Sigmoid colon (tissue), 7 donors: ENCODE measurements at places on chromosomes 5 and 9. TPM values are rescaled to one million over a fixed set of nuclear protein-coding genes. Genes with fewer than 3 reads are reported as not detected.

DNA sequence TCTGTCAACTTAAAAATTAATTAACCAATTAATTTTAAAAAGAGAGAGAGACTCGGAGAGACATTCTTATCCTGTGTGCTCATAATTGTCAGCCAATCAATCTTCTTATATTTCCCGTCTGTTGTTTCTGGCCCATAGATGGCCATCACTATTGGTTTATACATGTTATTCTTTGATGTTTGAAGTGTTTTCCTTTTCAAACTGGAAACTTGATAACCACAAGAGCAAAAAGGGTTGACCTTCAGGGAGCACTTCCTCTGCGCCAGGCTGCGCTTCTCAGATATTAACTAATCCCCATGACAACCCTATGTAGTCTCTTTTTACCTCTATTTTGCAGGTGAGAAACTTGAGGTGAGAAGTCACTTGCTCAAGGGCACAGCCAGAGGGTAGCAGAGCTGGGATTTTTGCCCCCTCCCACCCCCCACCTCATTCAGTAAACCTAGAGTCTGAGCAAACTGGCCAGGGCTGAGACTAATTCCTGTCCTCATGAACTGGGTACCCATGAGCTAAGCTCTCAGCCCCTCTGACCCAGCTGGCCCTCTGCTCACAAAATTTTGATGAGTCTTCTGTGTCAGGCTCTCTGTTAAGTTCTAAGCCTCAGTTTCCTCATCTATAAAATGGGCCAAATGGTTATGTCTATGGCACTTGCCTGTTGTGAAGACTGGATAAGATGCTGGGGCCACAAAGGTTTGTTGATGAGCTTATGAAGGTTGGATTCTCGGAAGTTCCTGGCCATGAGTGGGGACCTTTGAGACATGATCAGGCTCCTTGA, 86.0 kb upstream of the SH3PXD2B start:
- peak overlapping the region; percentile 61 for H3K27ac ChIP-seq
- peaks cover 38% of the 10 kb centered on the region for H3K4me1 ChIP-seq
- H3K36me3 ChIP-seq = no peaks in the 10 kb centered on the region
- H3K27me3 ChIP-seq = no peaks in the 10 kb centered on the region
- peak; percentile 37 for DNase-seq

- no peaks in the 10 kb centered on the region for H3K4me1 ChIP-seq
- H3K36me3 ChIP-seq = no peaks in the 10 kb centered on the region
- DNase-seq = no peak
- no peak overlapping the region for H3K27ac ChIP-seq
- no peak overlapping the region for H3K4me3 ChIP-seq
These were observed 143.4 kb downstream of the MYO10 start for GRCh38 chr5:16792598-16793275.

DNA sequence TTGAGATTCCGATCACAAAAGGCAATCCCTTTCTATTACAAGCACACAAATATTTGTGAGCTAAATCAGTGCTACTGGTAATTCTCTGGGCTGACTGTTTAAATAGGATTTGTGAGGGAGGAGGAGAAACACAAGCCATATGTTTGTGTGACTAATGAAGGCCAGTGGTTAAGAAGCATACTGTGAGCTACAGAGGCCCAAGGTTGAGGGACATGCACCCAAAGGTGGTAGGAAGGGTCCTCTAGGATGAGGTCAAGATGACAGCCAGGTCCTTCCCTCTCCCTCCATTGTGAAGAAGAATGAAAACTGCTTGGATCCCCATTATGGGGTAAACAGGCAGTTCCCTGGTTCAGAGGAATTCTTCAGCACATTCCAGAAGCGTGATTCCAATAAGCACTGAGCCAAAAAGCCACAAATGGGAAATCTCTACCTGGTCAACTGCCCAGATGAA, 83.9 kb downstream of the SPOCK1 start:
- H3K4me1 ChIP-seq = no peaks in the 10 kb centered on the region
- no peak overlapping the region for H3K27ac ChIP-seq
- no peaks in the 10 kb centered on the region for H3K27me3 ChIP-seq
- H3K36me3 ChIP-seq = no peaks in the 10 kb centered on the region

DNA sequence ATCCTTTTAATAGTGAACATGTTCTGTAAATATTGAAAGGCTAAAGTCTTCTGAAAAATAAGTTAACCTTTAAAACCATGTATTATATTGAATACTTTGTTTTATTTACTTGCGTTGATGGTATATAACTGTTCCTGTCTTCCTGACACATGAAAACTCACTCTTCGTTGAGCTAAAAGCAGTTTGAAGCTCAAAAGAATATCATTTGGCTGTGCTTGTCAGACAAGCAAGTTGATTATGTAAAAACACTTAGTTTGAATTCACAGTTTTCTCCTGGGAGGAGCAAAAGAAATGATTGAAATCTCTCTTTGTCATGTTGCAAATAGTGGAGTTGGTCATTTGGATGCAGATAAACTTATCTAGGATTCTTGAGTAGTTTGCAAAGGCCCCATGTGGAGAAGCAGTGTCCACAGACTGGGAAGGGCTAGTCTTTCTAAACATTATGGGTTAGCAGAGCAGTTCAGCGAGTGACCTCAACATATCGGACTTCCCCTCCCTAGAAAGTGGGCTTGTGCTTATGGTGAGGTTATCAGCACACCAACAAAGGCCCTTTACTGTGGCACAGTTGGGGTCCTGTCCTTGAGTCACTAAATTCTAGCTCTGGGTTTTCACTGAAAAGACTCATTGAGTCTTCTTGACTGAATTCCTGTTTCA, 290.4 kb downstream of the CSNK1G3 start:
- no peak overlapping the region for H3K27ac ChIP-seq
- no peaks in the 10 kb centered on the region for H3K27me3 ChIP-seq
- H3K4me3 ChIP-seq = no peak overlapping the region
- no peaks in the 10 kb centered on the region for H3K36me3 ChIP-seq

GRCh38 chr5:124040799-124041198, 528.8 kb downstream of the CSNK1G3 start:
- H3K4me1 ChIP-seq = peaks cover 13% of the 10 kb centered on the region
- DNase-seq = no peak
- no peak overlapping the region for H3K4me3 ChIP-seq
- H3K27ac ChIP-seq = no peak overlapping the region
- no peaks in the 10 kb centered on the region for H3K27me3 ChIP-seq
- no peaks in the 10 kb centered on the region for H3K36me3 ChIP-seq

DNA sequence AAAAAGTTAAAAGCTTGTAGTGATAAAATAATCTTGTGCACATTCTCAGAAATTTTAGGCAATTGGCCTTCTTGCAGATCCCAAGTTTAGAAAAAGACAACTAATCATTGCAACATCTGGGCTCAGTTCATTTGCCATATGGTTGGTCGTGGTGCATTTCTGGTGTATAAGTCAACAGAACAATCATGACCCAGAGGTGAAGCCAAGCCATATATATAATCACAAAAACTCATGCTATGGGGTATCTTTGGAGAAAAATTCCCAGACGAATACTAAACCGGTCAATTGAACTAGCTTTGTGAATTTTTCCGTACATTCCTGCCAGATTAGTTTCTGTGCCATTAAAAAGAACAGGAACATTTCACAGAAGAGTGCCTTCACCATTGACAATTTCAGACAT, 50.3 kb downstream of the FYB1 start:
- no peak overlapping the region for H3K4me3 ChIP-seq
- DNase-seq = no peak
- H3K4me1 ChIP-seq = no peaks in the 10 kb centered on the region
- no peaks in the 10 kb centered on the region for H3K27me3 ChIP-seq
- no peaks in the 10 kb centered on the region for H3K36me3 ChIP-seq
- no peak overlapping the region for H3K27ac ChIP-seq

DNA sequence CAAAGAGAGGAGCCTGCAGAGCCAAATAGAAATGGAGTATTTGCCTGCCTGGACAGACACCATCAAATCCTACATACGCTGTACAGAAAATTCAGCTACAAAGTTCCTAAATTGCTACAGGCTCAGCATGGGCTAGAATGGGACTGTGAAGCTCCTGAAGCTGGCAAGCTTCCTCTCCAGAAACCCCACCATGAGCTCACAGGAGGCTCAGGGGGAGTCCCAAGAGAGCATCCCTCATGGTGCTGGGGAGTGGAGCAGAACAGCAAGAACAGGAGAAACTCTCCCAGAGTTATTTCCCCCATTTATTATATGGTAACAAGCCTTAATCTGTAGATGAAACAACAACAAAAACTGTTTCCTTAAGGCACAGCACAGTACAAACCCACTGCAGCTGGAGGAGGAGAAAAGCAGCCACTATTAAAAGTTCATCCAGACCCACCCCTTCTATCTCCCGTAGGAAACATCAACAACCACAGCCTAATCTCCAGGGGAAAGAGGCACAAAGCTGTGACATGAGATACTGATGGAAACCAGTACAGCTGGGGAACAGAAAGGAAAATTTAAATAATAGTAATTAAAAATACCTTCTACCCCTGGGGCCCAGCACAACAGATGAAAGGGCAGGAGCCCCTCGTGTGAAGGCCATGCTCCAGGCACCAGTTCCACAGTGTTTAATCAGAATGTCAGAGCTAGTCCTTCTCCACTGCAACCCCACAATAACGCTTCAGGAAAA, 548.5 kb downstream of the MTRR start:
- no peaks in the 10 kb centered on the region for H3K4me1 ChIP-seq
- no peak overlapping the region for H3K27ac ChIP-seq
- DNase-seq = no peak
- no peaks in the 10 kb centered on the region for H3K36me3 ChIP-seq

GRCh38 chr5:174281855-174282254, 236.3 kb downstream of the NSG2 start:
- H3K4me1 ChIP-seq = no peaks in the 10 kb centered on the region
- no peaks in the 10 kb centered on the region for H3K27me3 ChIP-seq
- no peak for DNase-seq
- no peak overlapping the region for H3K4me3 ChIP-seq
- H3K36me3 ChIP-seq = no peaks in the 10 kb centered on the region

DNA sequence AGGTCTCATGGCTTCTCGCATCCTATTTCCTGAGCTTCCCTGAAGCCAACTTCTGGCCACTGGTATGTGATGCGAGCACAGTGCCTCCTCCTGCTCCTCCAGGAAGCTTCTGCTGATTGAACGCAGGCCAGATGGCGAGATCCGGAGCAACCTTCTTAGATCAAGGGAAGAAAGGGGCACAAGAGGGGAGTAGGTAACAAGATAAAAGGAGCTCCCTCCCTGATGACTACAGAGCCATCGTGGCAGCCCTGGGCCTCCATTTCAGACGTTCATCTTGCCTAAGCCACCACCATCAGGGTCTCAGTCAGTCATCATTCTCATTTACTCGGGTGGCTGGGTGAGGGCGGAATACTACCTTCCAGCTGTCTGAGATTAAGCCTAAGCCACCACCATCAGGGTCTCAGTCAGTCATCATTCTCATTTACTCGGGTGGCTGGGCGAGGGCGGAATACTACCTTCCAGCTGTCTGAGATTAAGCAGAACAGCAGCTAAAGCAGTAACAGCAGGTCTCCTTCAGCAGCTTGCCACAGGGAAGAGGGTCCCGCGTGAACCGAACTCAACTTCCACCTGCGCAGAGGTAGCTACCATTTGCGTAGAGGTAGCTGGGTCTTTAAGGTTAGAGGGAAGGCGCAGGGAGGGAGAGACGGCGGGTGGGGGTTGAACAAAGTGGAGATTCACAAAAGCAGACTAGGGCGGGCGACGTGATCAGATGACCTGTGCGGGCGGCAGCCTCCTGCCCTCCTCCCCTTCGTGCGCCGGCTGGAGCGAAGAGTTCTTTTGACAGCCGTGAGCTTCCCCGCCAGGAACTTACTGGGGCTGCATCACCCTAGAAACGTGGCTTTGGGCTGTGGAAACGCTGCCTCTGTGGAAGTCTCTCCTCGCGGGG, 27.9 kb upstream of the MGAT1 start:
- peak overlapping the region; percentile 98 for H3K27ac ChIP-seq
- no peaks in the 10 kb centered on the region for H3K27me3 ChIP-seq
- peaks cover 32% of the 10 kb centered on the region for H3K4me1 ChIP-seq

DNA sequence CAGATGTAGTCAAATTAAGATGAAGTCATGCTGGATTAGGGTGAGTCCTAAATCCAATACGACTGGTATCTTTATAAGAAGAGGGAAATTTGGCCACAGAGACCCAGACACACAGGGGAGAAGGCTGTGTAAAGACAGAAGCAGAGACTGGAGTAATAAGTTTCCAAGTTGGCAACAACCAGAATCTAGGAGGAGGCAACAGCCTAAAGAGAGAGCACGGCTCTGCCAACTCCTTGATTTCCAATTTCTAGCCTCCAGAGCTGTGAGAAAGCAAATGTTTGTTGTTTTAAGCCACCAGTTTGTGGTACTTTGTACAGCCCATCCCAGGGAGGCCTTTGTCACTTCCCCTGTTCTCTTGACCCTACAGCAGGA, 74.4 kb downstream of the ATG10 start:
- no peak overlapping the region for H3K4me3 ChIP-seq
- no peak overlapping the region for H3K27ac ChIP-seq
- H3K27me3 ChIP-seq = no peaks in the 10 kb centered on the region
- no peak for DNase-seq

DNA sequence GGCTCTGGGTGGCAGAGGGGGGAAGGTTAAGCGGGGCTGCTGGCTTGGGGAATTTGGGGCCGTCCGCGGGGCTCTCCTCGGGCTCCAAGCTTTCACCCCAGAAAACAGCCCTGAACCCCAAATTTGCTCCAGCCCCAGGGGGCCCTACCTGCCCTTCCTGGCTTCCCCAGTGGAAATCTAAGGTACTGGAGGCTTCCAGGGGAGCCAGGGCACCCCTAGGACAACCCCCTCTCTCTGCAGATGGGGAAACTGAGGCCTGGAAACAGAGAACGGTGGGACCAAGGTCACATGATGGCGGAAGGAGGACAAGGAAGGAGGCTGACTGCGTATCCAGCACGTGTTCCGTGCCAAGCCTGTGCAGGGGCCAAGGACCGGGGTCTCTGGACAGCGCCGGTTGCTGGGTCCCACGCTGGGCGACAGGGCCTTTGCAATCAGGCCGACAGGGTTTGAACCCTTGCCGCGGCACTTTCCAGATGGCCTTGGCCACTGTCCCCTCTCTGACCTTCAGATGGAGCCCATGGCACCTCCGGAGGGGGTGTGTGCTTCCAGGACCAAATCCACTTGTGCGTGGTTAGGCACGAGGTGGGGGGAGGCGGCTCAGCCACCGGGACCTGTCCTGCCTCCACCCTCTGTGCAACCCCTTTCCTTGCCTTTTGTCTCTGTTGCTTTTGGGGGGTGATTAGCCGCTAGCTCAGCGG, 183.1 kb downstream of the C9orf50 start:
- no peaks in the 10 kb centered on the region for H3K27me3 ChIP-seq
- H3K36me3 ChIP-seq = no peaks in the 10 kb centered on the region
- peaks cover 20% of the 10 kb centered on the region for H3K4me1 ChIP-seq
- H3K27ac ChIP-seq = peak overlapping the region; percentile 78
- H3K4me3 ChIP-seq = peak overlapping the region; percentile 61
- DNase-seq = peak; percentile 75

The NCS1 gene
- total RNA-seq = 78.5 TPM

The PCDHB11 gene
- total RNA-seq = 4.2 TPM

The TAF11L10 gene
- not detected for total RNA-seq
